ENCODE measurements at places on chromosomes 6 and 20. TPM values are rescaled to one million over a fixed set of nuclear protein-coding genes. Genes with fewer than 3 reads are reported as not detected.

The NQO2 gene
- polyA plus RNA-seq: 16.1 TPM

The EYA2 gene
- polyA plus RNA-seq: 5.4 TPM

The TNNC2 gene
- 10.2 TPM for polyA plus RNA-seq

The BIRC7 gene
- 0.60 TPM for polyA plus RNA-seq

The ANKRD66 gene
- polyA plus RNA-seq: not detected

The NRSN1 gene
- 1.3 TPM for polyA plus RNA-seq

The COL21A1 gene
- 1.9 TPM for polyA plus RNA-seq

The PARD6B gene
- 3.0 TPM for polyA plus RNA-seq

The WFDC10B gene
- polyA plus RNA-seq: 0.52 TPM

The BPHL gene
- polyA plus RNA-seq: 10.1 TPM

The NT5E gene
- polyA plus RNA-seq: 19.2 TPM

The BMP7 gene
- 0.69 TPM for polyA plus RNA-seq

The PI16 gene
- 1.2 TPM for polyA plus RNA-seq

The SIGLEC1 gene
- polyA plus RNA-seq: 2.4 TPM

The PTGIS gene
- polyA plus RNA-seq: 12.0 TPM

The TM9SF4 gene
- polyA plus RNA-seq: 38.3 TPM

The C6orf118 gene
- polyA plus RNA-seq: not detected

The PRL gene
- polyA plus RNA-seq: not detected

The KIF25 gene
- polyA plus RNA-seq: not detected

The WFDC10A gene
- not detected for polyA plus RNA-seq

The SNAI1 gene
- polyA plus RNA-seq: 0.60 TPM

The ZNF831 gene
- 4.4 TPM for polyA plus RNA-seq

The ZNF311 gene
- 1.4 TPM for polyA plus RNA-seq

The GID8 gene
- 17.4 TPM for polyA plus RNA-seq

The TLDC2 gene
- polyA plus RNA-seq: 25.8 TPM

The EYS gene
- polyA plus RNA-seq: not detected

The ZC2HC1B gene
- polyA plus RNA-seq: not detected

The ZSCAN23 gene
- polyA plus RNA-seq: 4.2 TPM

The HACE1 gene
- polyA plus RNA-seq: 3.7 TPM

The FHL5 gene
- polyA plus RNA-seq: not detected

The PERP gene
- 21.7 TPM for polyA plus RNA-seq

The DYNLT1 gene
- polyA plus RNA-seq: 332 TPM

The LMBRD1 gene
- 24.7 TPM for polyA plus RNA-seq

The FAM83D gene
- polyA plus RNA-seq: 4.9 TPM

The CST5 gene
- polyA plus RNA-seq: not detected

The NKX2-2 gene
- polyA plus RNA-seq: 0.23 TPM

The CRISP3 gene
- 0.60 TPM for polyA plus RNA-seq

The RNF39 gene
- polyA plus RNA-seq: 0.60 TPM

The LGSN gene
- 0.12 TPM for polyA plus RNA-seq

The SMIM28 gene
- polyA plus RNA-seq: 5.0 TPM

The EFCAB8 gene
- 0.06 TPM for polyA plus RNA-seq

The SNRPB gene
- 275 TPM for polyA plus RNA-seq

The HLA-DRA gene
- polyA plus RNA-seq: 1,090 TPM
